ENCODE measurements at places on chromosomes 3 and 15. TPM values are rescaled to one million over a fixed set of nuclear protein-coding genes. Genes with fewer than 3 reads are reported as not detected.

The IL17RD gene
- polyA plus RNA-seq = 2.0 TPM

The GOLGA8Q gene
- not detected for polyA plus RNA-seq

The ZPLD1 gene
- 0.56 TPM for polyA plus RNA-seq

The FAM81A gene
- polyA plus RNA-seq = 0.85 TPM

The CASR gene
- polyA plus RNA-seq = 0.18 TPM
